ENCODE measurements at places on chromosomes 7 and 10.

DNA sequence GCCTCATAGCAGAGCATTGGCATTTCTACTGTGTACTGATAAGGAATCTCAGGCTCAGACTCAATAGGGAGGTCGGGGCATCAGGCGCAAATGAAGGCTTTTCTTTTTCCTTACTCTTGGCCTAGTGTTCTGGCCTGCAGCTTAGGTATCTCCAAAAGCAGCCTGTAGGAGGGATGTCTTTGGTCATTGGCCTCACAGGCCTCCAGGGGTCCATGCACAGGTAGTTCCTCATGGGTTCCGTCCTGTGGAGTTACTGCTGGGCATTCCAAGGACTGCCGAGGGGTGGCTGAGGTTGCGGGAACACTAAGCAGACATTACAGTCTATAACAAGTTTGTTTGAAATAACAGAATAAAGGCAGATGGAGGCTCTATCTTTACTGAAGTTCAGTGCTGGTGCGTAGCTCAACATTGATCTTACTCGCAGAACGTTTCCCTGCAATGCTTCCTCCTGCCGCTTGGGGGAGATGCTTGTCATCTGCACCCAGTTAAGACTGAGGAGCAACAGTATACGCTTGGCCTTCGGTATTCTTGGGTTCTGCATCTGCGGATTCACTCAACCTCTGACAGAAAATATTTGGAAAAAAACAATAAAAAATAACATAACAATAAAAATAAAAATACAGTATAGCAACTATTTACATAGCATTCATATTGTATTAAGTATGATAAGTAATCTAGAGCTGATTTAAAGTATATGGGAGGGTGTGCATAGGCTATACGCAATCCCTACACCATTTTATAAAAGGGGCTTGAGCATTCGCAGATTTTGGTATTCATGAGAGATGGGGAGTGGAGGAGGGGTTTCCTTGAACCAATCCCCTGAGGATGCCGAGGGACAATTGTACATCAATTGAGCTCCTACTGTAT, 58.9 kb downstream of the SH2D4B start:
- DNase-seq, result peak; percentile 1

DNA sequence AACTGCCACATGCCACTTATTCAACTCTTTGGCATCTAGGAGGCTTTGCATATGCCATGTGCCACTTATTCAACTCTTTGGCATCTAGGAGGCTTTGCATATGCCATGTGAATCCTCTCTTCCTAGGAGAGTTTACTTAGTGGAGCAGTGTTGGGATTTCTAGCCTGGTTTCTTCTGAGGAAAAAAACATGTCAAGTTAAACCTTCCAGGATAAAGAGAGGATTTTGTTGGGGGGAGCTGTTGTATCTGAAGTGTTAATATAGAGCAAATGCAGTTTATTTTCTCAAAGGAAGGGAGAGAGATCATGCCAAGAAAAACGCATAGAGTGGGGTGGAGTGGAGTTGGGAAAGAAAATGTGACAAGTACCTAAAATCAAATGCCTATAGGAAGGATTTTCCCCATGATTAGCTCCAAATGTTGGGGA, 91.5 kb downstream of the MCU start:
- DNase-seq, result no peak

- no peak for DNase-seq
These were observed 428 bp downstream of the CALML5 start for GRCh38 chr10:5498791-5499492.

GRCh38 chr10:17742918-17743317, 9.1 kb upstream of the TMEM236 start:
- DNase-seq, result no peak

GRCh38 chr7:2163600-2164555, 68.9 kb downstream of the MAD1L1 start:
- DNase-seq, result no peak

- DNase-seq, result no peak
These were observed 29.7 kb downstream of the PARP12 start for GRCh38 chr7:140033036-140033435.

GRCh38 chr7:148095066-148095465, 495.5 kb upstream of the C7orf33 start:
- DNase-seq, result no peak

- DNase-seq, result no peak
These were observed 14.0 kb upstream of the IFIT1B start for GRCh38 chr10:89363729-89364442.

- no peak for DNase-seq
These were observed 24.6 kb upstream of the SH2D4B start for GRCh38 chr10:80513106-80513505.

- DNase-seq, result no peak
These were observed 9.4 kb upstream of the PSAP start for GRCh38 chr10:71860243-71861029.

DNA sequence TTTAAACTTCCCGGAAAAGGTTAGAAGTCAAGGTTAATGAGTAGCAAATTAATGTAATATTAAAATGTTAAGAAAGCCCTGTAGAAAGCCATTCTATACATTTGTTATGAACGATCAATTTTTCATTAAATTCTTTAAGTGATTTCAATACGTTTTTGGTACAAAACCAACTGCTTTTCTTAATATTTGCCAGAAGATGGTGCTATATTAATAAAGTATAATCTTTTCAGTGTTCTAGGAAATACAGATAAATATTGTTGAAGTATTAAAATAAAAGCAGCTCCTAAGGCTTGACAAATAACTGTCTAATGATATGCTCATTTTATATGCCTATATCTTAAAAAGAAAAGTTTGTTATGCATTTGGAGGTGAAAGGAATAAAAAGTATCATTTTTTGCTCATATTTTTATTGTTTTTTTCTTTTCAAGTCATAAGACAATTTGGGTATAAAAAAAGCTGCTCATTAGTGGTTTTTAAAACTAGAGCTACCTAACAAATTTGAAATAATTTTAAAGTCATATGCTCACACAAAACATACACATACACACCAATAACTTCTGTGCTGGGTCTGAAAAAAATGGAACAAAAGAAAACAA, 130.3 kb upstream of the POT1 start:
- no peak for DNase-seq

All from SK-N-MC (cell line).